Stimulated activated naive CD8-positive, alpha-beta T cell treated with anti-CD3 and anti-CD28 coated beads, Interleukin-15, Interleukin-2, amounts not matched to agents 100 U/mL and 50 U/mL, for 24 hours (primary cell): ENCODE measurements at places on chromosomes 7 and 10.
A peak's percentile ranks its signal among the peaks of the same experiment; 100 is the strongest.

GRCh38 chr10:66748217-66748616 is 177.6 kb upstream of the LRRTM3 start:
- DNase-seq: no peak

DNA sequence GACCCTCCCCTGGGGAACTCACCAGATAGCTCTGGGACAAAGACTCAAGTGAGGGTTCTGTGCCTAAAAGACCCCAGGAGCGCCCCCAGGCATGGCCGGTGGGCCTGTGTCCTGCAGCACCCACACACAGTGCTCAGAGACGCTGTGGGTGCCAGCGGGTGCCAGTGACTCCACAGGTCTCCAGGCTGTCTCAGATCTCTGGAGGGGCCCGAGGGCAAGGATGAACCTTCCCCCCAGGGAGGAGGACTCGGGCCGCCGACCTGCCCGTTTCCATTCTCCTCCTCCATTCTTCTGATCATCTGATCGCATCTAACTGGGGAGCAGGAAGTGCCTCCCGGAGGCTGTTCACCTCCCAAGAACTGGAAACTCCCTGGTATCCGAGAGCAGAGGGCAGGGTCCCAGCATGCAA is 980 bp downstream of the ADAM8 start:
- peak; percentile 75 for DNase-seq

DNA sequence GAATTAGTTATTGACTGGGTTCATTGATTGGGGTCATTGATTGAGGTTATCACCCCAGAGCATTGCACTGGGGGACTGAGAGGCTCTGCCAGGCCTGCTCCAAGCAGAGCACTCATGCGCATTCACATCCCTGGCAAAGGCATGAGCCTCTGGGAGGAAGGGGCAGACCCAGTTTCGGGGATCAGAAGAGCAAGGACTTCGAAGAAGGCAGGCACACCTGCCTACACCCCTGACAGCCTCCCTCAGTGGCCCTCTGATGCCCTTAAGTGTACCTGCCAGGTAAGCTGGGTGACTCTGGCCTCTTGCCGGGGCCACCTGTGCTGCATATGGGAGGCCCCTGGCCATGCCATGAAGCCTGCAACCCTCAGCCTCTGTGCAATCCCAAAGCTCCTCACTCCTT is 181.1 kb downstream of the PTPN20 start:
- no peak for DNase-seq

- no peak for DNase-seq
Observed at GRCh38 chr7:22137466-22137865, 191.8 kb upstream of the CDCA7L start.

- no peak for DNase-seq
Observed at GRCh38 chr7:5363729-5364128, 59.9 kb downstream of the TNRC18 start.
